GM13976 (cell line): ENCODE measurements at places on chromosomes 7 and 10.

DNA sequence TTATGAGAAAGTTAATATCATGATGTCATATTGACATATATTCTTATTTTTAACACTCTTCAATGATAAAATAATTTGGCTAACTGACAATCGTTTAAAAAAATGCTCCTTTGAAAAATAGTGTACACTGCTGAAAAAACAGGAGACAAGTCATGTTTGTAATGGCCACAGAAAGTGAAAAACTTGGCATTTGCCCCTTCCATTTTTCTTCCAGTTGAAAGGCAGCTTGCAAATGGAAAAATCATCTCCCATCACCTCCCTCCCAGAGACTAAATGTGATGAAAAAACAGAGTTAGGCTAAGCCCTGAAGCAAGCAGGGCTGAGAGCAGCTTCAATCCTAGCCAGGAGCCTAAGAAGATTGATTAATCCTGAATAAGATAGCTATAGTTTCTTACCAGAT, 160.4 kb downstream of the SKAP2 start:
- no peak for DNase-seq

GRCh38 chr10:87842776-87843497, 20.4 kb downstream of the KLLN start:
- no peak for DNase-seq

GRCh38 chr10:97708167-97708566, 5.4 kb upstream of the MARVELD1 start:
- DNase-seq = no peak

DNA sequence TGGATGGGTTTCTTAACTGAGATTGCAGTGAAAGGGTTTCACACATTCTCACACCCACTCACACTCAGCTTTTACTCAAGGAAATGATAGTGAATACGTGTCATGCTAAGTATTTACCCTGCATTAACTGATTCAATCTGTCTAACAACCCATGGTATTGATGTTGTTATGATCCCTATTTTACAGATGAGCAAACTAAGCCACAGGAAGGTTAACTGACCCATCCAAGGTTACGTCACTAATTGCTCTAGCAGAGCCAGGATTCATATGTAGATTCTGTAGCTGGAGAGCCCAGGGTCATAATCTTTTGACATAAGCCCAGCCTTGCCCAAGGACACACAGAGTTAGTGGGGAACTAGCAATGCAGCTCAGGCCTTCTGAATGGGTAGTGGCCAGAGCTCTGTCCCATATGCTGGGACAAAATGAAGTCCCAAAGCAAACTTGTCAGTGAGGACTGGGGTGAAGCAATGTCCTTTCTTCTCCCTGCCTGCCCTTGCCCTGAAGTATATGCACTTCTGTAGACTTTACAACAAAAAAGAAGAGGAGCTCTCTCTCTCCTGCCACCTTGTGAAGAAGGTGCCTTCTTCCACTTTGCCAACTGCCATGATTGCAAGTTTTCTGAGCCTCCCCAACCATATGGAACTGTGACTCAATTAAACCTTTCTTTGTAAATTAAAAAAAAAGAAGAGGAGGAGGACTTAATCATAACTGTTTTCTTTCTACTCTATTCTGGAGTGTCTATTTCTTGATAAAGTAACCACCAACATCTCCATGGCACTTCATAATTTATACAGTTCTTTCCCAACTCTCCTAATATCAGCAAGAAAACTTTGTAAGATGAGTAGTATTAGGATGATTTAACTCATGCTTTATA, 4.9 kb upstream of the CYP3A7 start:
- DNase-seq = no peak

- DNase-seq = no peak
These were observed at the start of gene SFXN2 for GRCh38 chr10:102714621-102715455. Gene SFXN2 (plus strand): TSS chr10:102714636. CDS start chr10:102726637, 12,001 bp downstream.

DNA sequence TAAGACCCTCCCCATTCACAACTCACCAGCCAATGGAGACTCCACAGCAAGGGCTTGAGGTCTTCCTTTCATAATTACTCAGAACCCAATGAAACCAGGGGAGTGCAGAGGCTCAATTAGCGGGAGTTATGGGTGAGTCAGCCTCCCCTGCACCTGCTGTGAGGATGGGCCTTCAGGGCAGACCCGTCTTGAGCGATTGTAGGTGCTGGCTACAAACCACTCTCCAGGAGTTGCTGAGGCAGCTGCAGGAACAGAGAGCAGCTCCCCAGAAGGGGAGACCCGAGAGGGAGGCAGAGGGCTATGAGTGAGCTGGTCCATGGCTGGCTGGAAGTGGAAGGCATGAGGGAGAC, 58.5 kb upstream of the SORCS3 start:
- no peak for DNase-seq

DNA sequence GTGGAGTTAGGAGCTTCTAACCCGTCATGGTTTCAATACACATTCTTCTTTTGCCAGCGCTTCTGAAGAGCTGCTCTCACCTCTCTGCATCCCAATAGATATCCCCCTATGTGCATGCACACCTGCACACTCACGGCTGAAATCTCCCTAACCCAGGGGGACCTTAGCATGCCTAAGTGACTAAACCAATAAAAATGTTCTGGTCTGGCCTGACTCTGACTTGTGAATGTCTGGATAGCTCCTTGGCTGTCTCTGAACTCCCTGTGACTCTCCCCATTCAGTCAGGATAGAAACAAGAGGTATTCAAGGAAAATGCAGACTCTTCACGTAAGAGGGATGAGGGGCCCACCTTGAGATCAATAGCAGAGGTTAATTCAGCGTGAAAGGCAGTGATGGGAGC, 22.4 kb downstream of the PRSS2 start:
- DNase-seq = no peak
